ENCODE measurements at places on chromosomes 16 and 17.

DNA sequence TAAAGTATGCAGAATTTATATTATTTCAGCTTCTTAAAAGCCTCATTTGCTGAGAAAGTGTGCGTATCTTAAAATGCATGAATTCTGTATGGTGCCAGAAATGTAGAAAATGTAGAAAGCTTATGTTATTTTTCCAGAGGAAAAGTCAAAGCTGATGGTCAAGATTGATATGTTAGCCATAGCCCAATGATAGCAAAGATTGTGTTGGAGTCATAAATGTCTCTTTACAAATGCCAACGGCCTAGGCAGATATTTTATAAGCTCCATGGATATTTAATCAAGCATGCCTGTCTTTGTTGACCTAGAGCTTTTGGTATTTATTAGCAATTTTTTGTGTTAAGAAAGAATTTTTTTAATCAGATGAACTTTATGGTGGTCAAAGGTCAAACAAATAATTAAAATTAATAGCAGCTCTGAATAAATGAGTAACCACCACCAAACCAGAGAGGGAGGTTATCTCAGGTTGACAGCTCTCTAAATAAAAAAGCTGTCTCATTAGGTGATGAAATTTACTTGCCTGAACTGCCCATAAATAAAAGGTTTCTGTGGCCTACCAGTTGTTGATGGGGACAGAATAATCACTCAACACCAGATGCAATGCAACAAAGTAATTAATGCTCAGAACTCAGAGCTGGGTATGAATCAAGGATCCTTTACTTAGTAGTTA lies 28.5 kb downstream of the CLEC3A start:
- DNase-seq = no peak

GRCh38 chr17:47821031-47821423 lies 567 bp downstream of the OSBPL7 start:
- DNase-seq = no peak

- no peak for DNase-seq
Measured at GRCh38 chr16:23319861-23320615, 17.9 kb downstream of the SCNN1B start.

GRCh38 chr16:70735141-70735979 lies 49.5 kb upstream of the MTSS2 start:
- DNase-seq = no peak

DNA sequence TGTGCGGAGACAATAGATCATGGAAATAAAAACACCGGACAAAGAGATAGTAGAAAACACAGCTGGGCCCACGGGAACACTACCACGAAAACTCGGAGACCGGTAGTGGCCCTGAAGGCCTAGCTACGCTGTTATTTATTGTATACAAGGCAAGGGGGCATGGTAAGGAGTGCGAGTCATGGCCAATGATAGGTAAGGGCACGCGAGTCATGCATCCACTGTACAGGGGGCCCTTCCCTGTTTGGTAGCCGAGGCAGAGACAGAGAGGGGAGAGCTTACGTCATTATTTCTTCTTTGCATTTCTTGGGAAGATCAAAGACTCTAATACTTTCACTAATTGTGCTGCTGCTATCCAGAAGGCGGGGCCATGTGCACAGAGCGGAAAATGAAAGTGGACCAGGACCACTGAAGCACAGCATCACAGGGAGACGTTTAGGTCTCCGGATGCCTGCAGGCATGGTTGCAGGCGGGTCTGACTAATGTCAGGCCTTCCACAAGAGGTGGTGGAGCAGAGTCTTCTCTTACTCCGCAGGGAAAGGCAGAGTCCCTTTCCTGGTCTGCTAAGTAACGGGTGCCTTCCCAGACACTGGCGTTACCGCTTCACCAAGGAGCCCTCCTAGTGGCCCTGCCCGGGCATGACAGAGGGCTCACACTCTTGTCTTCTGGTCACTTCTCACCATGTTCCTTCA lies 74.4 kb upstream of the ARL4D start:
- no peak for DNase-seq

- DNase-seq = no peak
Measured at GRCh38 chr16:27690608-27691007, 140.7 kb downstream of the KATNIP start.

GRCh38 chr17:82489851-82490511 lies 29.6 kb upstream of the FOXK2 start:
- no peak for DNase-seq

GRCh38 chr17:42895185-42895555 lies 5.4 kb upstream of the G6PC1 start:
- DNase-seq = no peak

- DNase-seq = no peak
Measured at GRCh38 chr17:61280338-61280737, 119.3 kb upstream of the TBX2 start.

GRCh38 chr16:85422632-85423550 lies 190.2 kb upstream of the GSE1 start:
- no peak for DNase-seq

GRCh38 chr17:62057696-62058095 lies 7.4 kb downstream of the MED13 start:
- DNase-seq = no peak

DNA sequence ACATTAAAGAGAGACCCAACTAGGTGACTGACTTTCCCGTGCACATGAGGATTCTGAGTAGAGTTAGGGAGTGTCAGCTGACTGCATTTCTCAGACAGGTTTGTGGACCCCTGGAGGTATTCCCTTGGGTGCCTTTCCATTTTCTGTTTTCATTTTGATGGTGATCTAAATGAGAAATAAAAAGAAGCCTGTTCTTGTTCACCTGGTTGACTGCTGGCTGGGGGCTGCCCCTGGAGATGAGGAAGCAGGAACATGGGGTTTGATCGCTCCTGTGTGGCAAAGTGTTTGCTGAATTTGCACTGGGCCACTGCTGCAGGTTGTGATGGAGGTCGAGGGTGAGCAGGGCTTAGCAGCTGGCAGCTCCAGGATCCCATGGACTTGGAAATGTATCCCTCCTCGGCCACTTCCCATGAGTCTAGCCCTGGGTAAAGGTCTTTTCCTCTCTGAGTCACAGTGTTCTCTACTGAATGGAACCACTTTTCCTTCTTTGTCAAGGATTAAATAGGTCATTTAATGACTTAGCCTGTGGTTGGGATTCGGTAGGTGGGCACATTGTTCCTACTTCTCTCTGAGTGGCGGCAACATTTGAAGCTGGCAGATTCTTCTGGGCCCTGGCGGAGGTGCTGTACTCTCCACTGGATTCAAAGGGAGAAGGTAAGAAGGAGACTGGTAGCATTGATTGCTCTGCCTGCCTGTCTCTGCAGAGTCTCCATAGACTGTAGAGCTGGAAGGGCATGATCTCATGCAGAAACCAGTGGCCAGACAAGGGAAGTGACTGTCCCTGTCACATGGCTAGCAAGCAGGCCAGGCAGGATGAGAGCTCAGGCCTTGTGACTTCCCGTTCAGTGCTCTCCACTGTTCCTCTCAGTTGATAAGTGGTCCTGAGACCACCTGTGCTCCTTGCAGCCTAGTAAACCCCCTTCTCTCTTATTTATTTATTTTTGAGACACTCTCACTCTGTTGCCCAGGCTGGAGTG lies 17.9 kb downstream of the SNX29 start:
- DNase-seq = no peak

GRCh38 chr17:11996722-11997146 lies 541 bp downstream of the ZNF18 start:
- DNase-seq = no peak

GRCh38 chr16:28108590-28109247 lies 45.2 kb upstream of the GSG1L start:
- no peak for DNase-seq

DNA sequence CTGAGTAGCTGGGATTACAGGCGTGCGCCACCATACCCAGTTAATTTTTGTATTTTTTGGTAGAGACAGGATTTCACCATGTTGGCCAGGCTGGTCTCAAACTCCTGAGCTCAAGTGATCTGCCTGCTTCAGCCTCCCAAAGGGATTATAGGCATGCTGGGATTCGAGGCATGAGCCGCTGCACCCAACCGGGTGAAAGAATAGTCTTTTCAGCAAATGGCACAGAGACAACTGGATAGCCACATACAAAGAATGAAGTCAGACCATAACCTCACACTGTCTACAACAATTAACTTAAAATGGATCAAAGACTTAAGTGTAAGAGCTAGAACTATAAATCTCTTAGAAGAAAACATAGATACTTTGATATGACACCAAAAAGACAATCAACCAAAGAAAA lies 67.6 kb downstream of the TBC1D16 start:
- DNase-seq = no peak

GRCh38 chr17:71919896-71920295 lies 200.9 kb upstream of the SOX9 start:
- no peak for DNase-seq

DNA sequence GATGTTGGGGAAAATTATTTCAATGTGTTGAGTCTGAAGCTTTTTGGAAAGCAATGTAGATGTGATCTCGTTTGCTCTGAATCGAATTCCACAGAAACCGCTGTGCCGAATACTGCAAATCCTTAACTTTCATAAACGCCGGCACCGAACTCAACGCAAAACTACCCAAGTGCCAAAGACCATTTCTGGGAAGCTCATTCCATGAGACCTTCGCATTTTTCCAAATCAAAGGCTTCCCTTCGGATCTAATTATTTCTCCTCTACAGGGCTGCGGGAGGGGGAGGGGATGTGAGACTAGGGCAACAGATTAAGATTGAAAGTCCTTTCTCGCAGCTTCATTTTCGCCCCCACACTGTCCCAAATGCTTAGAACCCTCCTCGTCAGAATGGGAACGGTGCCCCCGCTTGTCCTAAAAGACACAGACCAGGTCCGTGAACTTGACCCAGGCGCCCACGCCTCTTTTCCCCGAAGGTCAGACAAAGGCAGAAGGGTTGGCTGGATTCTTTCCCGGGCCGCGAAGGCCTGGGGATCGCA lies 4.0 kb downstream of the PRAC1 start:
- no peak for DNase-seq

DNA sequence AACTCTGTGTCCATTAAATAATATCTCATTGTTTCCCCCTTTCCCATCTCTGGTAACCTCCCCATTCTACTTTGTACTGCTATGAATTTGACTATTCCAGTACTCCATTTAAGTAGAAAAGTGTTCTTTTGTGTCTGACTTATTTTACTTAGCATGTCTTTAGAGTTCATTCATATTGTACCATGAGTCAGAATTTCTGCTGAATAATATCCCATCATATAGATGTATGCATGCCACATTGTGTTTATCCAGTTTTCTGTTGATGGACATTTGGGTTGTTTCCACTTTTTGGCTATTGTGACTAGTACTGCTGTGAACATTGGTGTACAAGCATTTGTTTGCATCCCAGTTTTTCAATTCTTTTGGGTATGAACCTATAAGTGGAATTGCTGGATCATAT lies 6.0 kb downstream of the PPM1D start:
- no peak for DNase-seq

GRCh38 chr17:11503308-11504035 lies 94.8 kb upstream of the DNAH9 start:
- no peak for DNase-seq

DNA sequence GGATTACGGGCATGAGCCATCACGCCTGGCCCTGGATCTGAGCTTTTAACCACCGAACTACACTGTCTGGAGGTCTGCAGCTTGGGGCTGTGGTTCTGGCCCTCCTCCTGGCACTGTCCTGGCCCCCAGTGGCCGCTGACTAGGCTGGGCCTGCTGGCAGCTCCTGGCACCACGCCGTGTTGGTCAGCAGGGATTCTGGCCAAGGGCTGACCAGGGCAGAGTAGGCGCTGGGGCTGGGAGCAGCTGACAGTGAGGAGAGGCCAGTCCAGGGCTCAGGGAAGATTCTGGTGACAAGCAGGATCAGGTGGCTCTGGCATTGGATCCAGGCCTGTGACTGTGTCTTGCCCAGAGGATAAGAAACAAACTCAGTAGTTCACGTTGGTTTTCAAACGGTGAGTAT lies 14.6 kb downstream of the EEF2K start:
- no peak for DNase-seq

GRCh38 chr16:89044418-89045180 lies 49.1 kb upstream of the ACSF3 start:
- DNase-seq = no peak

GRCh38 chr16:642189-643049 lies 791 bp downstream of the MCRIP2 start:
- no peak for DNase-seq

DNA sequence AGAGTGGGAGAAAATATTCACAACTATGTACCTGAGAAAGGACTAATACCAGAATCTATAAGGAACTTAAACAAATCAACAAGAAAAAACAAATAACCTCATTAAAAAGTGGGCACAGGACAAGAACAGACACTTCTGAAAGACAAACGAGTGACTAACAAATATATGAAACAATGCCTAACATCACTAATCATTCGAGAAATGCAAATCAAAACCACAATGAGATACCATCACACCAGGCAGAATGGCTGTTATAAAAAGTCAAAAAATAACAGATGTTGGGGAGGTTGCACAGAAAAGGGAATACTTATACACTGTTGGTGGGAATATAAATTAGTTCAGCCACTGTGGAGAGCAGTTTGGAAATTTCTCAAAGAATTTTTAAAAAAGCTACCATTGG lies 83.5 kb upstream of the WSCD1 start:
- DNase-seq = no peak

GRCh38 chr17:72126575-72127486 lies 6.0 kb downstream of the SOX9 start:
- DNase-seq = no peak

DNA sequence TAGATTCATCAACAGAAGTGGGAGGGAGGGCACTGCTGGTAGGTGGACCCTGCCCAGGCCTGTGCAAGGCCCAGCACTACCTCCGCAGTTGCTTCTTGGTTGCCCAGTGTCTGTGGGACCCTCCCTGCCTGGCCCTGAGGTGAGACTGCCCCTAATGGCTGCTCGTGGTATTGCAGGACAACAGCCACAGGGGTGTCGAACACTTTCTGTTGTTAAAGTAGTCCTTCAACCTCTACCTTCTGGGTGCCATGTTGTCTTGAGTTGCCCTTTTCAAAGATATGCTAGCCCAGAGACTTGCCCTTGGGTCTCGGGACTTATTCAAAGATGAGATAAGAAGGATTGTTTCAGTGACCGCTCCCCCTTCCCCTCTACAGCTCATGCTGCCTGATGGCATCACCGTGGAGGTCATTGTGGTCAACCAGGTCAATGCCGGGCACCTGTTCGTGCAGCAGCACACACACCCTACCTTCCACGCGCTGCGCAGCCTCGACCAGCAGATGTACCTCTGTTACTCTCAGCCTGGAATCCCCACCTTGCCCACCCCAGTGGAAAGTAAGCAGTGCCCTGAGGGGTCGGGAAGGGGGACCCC lies 29.1 kb downstream of the AKAP1 start:
- peak; percentile 31 for DNase-seq

DNA sequence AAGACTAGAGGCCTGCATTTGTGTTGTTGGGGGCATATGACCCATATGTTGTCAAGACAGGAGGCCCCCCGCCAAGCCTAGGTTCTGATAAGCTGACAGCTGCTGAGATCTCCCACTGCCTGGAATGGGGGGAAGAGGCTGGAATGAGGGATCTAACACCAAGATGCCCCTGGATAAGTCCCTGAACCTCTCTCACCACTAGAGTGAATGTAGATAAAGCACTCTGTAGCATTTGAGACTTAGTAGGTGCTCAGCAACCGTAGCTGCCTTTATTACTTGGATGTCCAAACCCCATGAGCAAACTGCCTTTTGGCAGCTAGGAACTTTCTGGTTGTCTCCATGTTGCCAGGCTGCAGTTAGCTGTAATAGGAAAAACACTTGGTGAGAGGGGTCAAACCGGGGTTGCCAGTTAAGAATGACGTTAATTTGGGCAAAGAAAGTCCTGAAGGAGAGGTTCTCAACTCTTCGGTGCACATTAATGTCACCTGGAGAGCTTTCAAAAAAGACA lies 4.4 kb upstream of the RASL10B start:
- DNase-seq = no peak

- DNase-seq = no peak
Measured at GRCh38 chr16:87407511-87408112, 15.5 kb downstream of the MAP1LC3B start.
